ENCODE measurements at places on chromosomes 7 and 10.

DNA sequence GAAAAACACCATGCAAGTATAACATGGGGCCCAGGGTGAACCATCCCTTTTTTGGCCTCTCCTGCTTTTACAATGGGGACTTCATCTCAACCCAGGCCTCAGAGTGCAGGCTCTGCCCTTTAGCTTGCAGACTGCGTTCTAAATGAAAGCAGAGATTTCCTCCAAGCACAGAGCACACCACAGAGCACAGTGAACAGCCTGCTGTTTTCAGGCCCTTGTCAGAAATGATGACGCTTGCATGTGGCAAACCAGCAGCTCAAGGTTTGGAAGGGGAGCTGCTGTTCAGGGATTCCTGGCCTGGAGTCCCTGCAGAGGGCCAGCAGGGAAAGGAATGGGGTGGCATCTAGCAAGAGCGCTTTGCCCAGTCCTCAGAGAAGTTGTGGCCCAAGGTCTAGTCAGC lies 167.3 kb upstream of the CDCA7L start:
- DNase-seq, result no peak

GRCh38 chr7:155808549-155809331 lies 3.5 kb downstream of the SHH start:
- peak; percentile 20 for DNase-seq

DNA sequence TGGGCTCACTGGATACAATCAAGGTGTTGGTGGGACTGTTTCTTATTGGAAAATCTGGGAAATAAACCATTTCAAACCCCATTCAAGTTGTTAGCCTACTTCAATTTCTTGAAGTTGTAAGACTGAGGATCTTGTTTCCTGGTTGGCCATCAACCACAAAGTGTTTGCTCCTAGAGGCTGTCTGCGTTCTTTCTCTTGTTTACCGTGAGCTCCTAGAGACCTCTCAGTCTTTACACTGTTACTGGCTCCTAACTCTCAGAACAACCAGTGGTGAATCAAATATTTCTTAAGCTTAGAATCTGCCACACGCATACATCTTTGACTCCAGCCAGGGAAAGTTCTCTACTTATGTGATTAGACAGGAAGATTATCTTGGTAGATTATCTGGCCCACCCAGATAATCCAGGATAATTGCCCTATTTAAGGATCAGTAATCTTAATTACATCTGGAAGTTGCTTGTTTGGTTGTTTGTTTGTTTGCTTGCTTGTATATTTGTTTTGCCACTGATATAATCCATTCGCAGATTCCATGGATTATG lies 798.7 kb downstream of the IPMK start:
- no peak for DNase-seq

GRCh38 chr7:8639668-8640067 lies 206.3 kb downstream of the NXPH1 start:
- no peak for DNase-seq

DNA sequence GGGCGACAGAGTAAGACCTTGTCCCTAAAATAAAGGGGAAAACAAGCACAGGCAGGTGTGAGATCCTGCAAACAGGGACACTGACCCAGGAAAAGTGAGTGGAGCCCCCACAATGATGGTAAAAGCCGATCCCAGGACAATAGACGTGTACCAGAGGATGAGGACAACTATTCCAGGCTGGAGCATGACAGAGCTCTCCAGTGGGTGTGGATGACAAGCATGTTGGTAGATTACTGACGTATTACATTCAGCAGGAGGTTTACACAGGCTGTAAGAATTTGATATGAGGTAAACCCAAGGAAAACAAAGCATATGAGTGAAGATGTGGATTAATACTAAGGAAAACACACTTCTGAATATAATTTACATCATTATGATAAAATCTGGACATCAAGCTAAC lies 27.8 kb upstream of the SMURF1 start:
- no peak for DNase-seq

DNA sequence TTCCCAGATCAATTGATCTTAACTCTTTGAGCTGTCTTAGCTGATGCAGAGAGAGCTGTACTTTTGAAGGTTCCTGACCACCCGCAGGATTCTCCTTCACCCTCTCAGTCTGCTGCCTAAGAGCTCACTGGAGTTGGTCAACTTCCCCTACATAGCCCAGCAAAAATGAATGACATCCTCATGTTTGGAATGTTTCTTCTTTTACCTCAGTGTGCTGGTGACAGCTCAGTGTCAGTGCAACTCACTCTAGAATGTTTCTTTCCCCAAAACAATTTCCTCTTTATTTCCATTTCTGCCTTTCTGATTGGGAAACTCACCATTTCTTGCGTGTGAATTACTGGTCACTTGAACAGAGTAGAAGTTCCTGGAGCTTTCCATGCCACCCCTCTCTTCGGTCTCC lies 48.7 kb downstream of the LSMEM1 start:
- no peak for DNase-seq

DNA sequence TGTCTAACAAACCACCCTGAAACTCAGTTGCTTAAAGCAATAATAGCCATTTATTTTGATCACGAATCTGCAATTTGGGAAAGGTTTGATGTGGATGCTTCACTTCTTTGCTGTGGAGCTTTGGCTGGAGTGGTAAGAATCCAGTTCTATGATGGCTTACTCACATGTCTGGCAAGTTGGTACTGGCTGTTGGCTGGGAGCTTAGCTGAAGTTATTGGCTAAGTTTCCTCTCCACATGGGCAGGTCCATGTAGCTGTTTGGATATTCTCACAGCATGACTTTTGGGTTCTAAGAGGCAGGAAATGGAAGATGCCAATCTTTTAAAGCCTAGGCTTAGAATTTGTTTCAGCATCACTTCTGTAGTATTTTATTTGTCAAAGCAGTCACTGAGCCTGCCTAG lies 277.6 kb upstream of the NRP1 start:
- DNase-seq, result no peak

GRCh38 chr10:44911081-44911540 lies at the start of gene TMEM72:
TMEM72 (plus strand) TSS chr10:44911337; CDS start chr10:44911513, 176 bp downstream.
- DNase-seq, result peak; percentile 88

- no peak for DNase-seq
Observed at GRCh38 chr10:127890832-127891334, 1.9 kb downstream of the CLRN3 start.

DNA sequence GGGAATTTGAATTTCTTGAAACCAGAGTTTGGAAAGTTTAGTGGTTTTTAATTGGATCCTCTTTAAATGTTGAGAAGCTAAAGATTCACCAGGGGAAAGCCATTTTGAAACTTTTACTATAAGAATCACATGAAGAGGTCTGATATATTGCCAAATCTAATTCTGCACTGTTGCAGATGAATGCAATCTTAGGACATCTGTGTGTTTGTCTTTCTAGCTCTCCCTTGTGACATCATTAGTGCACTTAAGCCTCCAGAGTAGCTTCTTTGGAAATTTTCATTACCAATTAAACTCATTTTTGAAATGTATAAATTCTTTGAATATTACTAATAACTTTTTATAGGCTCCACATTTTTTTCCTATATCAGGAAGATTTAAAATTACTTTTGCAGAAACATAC lies 160.2 kb downstream of the BICC1 start:
- DNase-seq, result no peak

DNA sequence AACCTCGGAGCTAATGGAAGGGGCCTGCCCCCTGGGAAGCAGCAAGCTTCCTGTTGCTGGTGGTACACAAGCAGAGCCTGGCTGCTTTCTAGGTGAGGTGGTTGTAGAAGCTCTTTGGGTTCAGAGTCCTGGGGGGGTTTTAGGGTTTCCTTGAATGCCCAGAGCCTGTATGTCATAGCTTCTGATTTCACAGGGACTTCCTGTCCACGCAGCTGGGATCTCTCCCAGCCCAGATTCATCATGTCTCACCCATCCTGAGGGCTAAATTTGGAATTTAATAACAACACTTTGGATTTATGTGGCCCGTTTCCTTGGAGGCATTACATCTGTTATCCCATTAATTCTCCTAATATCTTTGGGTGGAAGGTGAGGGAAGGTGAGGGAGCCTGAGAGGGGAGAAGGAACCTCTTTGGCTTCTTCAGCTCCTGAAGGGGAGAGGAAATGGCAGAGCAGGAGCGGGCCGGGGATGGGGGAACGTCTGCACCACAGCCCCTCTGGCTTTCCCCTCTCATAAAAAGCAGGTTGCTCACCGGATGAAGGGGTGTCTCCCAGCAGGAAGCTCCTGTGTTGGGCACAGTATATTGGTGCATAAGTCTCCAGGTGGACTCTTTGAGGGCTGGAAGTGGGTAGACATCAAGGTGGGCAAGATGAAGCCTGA lies 19.7 kb downstream of the RPS24 start:
- no peak for DNase-seq

DNA sequence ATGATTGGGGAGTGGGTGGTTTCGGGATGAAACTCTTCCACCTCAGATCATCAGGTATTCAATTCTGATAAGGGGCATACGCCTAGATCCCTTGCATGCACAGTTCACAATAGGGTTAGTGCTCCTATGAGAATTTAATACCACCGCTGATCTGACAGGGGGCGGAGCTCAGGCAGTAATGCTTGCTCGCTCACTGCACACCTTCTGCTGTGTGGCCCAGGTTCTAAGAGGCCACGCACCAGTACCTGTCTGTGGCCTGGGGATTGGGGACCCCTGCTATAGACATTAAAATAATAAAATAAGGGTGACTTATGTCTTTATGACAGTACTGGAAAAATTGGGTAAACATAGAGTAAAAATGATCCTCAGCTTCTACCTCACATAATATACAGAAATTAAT lies 66.1 kb downstream of the SAMD9 start:
- DNase-seq, result no peak

- DNase-seq, result no peak
Observed at GRCh38 chr7:98221611-98222532, 10.6 kb downstream of the BHLHA15 start.

DNA sequence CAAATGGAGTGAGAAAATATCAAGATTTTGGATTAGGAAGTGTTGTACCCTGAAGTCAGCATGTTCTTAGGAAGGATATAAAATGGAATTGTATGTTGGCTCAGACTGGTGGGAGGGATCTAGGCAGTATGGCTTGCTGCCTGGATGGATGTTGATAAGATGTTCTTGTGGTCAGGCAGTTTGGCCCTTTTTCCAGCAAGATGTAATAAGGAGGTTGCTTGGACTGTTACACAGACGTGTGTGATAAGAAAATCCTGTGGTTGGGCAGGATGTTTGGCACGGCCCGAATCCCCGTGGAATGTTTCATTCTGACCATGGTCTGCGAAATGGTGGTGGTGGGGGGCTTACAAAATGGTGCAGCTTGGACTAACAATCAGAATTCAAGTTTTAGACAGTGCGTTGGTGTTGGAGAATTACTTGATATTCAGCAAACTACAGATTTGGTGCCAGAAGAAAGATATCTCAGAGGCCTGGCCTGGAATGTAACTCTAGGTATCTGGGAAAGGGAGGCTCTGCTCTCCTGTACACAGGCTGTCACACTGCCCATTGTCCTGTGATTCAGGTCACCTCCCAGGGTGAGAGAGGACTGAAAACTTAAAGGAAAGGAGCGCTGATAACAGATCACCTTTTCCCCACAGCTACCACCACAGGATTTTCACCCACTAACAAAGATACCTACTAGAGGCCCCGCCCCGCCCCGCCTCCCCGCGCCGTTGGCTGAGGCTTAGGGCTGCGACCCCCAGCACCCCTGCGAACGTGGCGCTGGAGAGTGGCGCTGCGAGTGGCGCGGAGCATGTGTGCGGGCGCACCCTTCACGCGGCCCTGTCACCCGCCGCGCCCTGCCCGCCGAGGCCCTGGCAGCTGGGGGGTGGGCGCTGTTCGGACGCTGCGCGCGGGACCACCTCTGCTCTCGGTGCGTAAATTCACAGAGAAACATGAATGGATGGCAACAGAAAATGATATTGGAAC lies 19.3 kb upstream of the ZNF680 start:
- DNase-seq, result no peak

- no peak for DNase-seq
Observed at GRCh38 chr7:111362506-111363054, 199.7 kb downstream of the IMMP2L start.

DNA sequence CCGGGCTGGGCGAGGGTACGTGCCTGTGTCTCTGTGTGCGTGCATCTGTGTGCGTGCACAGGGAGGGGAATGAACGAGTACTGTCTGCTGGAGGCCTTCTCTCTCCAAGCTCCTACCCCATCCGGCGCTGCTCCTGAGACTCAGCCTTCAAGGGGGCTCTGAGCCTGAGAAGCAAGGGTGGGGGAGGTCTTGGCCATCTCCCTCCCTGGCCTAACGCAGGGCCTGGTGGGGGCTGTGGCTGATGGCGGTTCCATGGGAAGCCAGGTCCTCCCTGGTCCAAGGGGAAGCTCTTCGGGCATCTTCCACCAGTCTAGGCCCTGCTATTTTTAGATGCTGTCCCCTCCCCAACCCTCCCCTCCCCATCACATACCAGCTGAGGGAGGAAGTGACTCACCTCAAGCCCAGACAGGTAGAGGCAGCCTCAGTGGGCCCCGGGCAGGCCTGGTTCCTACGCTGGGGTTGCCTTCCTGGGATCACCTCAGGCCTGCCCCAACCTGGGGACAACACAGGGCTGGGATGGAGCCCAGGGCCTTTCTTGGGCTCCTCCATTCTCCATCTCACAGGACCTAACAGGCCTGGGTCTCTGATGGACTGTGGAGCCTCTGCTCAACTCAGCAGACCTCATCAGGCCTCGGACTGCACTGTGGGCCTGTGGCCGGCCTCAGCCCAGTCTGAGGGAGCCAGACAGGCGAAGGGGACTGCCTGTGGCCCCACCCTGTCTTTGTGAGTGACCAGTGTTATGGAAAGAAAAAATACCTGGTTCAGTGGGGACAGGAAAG lies 32.2 kb downstream of the DNAJB12 start:
- DNase-seq, result no peak

DNA sequence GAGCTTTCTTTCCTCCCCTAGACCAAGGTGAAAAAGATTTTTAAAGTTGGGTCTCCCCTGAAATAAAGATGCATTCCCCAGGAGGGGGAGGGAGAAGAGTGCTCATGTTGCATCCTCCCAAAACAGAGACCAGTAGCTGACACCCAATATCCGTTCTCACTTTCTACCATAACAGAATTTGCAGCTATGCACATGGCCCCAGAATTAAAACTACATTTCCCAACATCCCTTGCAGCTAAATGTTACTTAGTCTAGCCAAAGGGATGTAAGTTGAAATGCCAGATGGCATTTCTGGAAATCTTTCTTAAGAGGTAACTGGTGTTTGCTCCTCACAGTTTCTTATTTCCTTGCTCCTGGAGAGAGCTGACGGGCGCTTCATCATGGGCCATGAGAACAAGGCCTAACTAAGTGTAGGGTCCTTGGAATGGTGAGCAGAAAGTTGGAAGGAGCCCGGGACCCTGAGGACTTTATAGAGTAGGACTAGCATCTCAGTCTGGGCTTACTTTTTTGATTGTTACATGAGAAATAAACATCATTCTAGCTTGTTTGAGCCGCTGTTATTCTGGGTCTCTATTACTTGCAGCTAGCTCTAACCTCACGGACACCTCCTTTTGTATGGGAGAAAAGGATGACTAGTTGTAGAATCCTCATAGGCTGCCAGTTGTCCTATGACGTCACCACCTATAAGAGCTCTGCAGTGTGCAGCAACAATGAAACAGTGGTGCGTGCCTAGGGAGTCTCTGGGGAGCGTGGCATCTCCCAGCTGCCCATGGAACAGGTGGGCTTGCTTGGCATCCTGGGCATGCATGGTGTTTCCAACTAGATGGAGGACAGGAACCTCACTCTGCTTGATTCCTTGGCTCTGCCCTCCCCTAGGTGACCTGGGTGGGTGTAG lies 46.1 kb upstream of the EXOC6 start:
- no peak for DNase-seq

GRCh38 chr7:30366606-30367005 lies 82.2 kb downstream of the ZNRF2 start:
- no peak for DNase-seq

GRCh38 chr7:135414850-135415439 lies 95.0 kb downstream of the CNOT4 start:
- DNase-seq, result peak; percentile 10

- no peak for DNase-seq
Observed at GRCh38 chr7:74057216-74057925, 26.2 kb upstream of the LIMK1 start.

- no peak for DNase-seq
Observed at GRCh38 chr10:122740640-122741039, 41.0 kb upstream of the C10orf120 start.

Measured in kidney glomerular epithelial cell (primary cell).